ENCODE measurements at places on chromosomes 7 and 10. TPM values are rescaled to one million over a fixed set of nuclear protein-coding genes. Genes with fewer than 3 reads are reported as not detected.

C1QL3 gene
- 0.27 TPM for total RNA-seq

IDI2 gene
- not detected for total RNA-seq

GRB10 gene
- total RNA-seq = 65.2 TPM

DNA sequence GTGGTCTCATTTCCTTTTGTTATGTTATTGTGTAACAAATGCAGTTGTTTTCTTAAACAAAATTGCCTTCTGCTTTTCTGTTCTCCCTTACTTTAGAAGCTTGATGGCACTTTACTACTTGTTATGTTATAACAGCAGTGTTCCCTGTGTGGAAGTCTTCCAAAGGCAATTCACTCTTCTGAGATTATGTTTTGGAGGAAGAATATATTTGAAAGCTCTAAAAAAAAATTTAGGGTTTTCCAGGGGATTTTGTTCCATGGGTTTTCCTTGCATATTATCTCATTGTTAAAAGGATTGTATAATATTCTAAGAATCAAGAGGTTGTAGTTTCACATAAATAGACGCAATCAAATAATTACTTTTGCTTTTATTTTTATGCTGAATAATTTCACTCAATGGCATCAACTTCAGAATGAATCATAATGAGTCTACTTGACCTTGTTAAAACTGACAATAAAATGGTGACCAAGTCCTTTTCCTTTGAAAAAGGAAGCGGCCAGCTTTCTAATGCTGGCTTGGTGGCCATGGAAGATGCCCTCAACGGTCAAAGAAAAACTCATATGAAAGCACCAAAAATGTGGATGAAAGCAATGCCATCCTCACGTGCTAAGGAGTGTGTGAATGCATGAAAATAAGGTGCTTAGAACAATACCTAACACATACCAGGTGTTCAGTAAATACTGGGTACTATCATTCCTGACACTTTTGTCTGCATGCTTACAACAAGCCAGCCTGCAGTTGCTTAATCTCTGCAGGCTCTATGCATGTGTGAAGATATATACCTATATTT is 92.4 kb upstream of the KLF6 start:
- no peak for DNase-seq

GRCh38 chr7:124752310-124752709 is 13.3 kb downstream of the GPR37 start:
- DNase-seq = no peak

DNA sequence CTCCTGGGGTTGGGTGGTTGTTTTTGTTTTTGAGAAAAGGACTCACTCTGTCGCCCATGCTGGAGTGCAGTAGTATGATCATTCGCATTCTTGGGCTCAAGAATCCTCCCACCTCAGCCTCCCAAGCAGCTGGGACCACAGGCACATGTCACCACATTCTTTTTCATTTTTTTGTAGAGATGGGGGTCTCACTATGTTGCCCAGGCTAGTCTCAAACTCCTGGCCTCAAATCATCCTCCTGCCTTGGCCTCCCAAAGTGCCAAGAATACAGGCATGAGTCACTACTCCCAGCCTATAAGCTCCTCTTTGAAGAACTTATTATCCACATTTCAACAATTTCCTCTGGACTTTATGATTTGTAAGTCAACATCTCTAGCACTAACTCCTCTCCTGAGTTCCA is 102.7 kb downstream of the KMT2C start:
- no peak for DNase-seq

GRCh38 chr10:25508112-25508815 is 333.5 kb downstream of the GPR158 start:
- DNase-seq = no peak

GRCh38 chr10:70690589-70690988 is 18.3 kb downstream of the ADAMTS14 start:
- no peak for DNase-seq

DNA sequence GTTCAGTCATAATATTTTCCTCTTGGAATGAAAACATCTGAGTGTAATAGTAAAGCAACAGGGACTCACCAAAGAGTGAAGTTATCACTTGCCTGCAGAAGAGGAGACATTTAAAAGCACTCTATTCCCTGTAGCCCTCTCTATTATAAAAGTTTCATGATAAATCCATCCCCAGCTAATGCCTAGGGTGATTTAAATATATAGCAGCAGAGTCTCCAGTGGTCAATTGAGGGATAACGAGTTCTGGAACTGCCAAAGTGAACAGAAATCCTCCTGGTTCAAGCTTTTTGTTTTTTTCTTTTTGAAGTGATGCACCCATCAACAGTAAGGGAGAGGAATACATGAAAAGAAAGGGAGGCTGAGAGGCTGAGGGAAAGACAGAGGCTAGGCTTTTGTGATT is 87.3 kb downstream of the EVX1 start:
- DNase-seq = no peak

- DNase-seq = no peak
These were observed 34.4 kb upstream of the GRM8 start for GRCh38 chr7:127287133-127287532.

Measured in hematopoietic multipotent progenitor cell (in vitro differentiated cells).